DND-41 (cell line): ENCODE measurements at places on chromosomes 13 and 19.
A peak's percentile ranks its signal among the peaks of the same experiment; 100 is the strongest.

- DNase-seq = no peak
Observed at GRCh38 chr13:52955472-52955874, 73.1 kb upstream of the OLFM4 start.

DNA sequence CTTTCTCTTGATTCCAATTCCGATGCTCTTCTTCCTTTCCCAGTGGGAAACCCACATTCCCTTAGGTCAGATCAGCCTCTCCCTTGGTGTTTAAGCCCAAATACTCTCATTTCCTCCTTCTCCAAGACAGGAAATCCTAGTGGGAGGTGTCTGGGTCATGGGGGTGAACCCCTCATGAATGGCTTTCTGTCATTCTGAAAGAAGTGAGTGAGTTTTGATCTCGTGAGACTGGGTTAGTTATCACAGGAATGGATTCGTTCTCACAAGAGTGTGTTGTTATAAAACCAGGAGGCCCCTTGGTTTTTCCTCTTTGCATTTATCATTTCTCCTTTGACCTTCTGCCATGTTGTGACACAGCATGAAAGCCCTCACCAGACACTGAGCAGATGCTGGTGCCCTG is 76.2 kb upstream of the MTIF3 start:
- DNase-seq = no peak

DNA sequence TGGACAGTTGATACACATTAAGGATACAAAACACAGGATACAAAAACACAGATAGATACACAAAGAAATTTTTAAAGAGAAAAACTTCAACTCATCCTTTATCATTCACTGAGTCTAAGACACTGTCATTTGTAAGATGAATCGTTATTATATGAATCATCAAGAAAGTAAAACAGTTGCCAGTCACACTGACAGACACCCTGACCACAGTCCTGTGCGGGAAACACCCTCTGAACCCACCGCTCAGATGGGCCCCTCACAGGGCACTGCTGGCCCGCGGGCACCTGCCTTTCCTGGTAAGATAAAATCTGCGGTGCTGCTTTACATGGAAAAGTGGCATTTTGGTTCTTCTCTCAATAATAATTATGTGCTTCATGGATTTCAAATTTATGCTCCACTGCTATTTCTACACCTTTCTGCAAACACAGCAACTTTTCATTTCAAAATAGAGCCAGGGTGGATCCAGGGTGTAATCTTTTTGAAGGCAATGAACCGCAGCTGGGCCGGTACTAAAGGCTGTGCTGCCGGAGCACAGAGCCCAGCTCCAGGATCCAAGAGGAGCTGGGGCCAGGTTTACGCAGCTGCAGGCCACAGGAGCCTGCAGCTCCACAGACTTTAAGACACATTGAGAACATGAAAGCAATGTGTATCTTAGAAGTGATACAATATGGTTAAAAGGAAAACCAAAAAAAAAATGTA is 76.8 kb downstream of the TUBGCP3 start:
- no peak for DNase-seq

- no peak for DNase-seq
Observed at GRCh38 chr19:47075941-47076340, 27.5 kb upstream of the TMEM160 start.

DNA sequence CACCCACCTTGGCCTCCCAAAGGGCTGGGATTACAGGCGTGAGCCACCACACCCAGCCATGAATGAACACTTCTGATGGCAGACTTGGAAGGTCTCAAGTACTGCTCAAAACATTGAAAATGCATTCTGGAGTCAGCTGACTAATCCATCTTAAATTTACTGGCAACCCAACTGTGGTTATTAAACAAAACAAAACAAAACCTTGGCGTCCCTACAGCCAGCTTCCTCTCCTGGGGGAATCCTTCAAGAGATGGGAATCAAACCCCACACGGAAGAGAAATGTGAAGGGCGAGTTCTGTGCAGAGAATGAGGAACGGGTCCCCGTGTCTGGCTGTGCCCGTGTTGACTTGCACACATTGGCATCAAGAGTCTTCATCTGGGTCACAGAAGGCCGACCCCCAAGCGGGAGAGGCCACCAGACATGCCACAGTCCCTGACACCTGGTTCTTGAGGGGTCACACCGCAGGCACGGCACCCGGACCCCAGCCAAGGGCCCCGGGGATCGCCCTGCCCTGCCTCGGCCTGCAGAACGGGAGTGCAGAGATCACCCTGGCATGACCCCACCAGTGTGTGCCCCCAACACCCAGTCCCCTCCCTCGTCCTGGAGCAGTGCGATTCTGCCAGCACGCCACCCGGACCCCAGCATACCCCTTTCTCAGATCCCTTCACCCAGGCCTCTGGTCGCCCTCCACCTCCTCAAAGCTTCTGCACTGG is 3.2 kb downstream of the MAP2K2 start:
- no peak for DNase-seq

DNA sequence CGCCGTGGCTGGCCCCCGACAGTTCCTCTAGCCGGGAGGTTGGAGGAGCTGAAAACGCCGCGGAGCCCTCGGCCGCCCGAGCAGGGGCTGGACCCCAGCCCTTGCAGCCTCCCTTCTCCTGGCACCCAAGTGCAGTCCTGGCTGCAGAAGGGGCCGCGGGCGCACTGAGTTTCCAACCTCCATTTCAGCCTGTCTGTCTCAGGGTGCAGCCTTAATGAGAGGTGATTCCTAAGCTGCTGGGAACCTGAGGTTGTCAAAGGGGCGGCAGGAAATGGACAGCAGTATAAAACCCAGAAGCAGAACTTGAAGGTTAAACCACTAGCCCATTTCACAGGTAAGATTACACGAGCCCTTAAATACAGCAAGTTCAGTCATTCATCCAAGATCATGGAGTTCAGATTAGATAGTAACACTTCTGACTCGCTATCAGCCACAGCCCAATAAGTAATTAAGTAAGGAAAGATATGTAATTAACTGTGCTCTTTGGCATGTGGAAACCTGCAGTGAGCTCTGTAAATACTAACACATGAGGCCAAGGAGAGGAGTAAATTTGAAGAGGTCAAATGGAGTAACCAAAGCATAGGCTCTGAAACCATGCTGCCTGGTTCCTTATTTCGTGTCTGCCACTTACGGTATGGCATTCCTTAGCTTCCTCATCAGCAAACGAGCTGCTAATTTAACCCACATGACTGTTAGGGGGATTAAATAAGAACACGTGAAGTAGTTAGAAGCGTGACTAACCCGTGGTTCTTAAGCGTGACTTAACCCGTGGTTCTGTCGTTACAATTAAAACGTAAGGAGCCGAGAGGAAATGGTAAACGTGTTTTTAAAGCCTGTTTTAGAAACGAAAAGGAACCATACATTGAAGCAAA is 686 bp downstream of the SETDB2 start:
- peak; percentile 17 for DNase-seq

DNA sequence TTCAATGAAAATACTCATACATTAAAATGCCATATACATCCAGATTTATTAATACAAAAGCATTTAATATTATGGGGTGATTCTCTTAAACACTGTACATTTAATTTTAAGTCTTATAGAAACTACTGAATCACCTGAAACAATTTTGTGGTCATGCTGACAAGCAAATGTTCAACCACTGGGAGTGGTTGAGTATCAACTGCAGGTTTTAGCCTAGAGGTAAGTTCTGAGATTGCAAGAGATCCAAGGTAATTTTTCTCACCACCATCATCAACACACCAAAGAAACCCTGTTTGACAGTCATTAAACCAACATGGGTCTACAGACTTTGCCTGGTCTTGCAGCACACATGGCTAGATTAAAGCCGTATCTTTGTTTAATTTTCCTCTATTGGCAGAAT is 196.3 kb downstream of the LHFPL6 start:
- no peak for DNase-seq

GRCh38 chr13:37485756-37486155 is 112.8 kb downstream of the POSTN start:
- no peak for DNase-seq

DNA sequence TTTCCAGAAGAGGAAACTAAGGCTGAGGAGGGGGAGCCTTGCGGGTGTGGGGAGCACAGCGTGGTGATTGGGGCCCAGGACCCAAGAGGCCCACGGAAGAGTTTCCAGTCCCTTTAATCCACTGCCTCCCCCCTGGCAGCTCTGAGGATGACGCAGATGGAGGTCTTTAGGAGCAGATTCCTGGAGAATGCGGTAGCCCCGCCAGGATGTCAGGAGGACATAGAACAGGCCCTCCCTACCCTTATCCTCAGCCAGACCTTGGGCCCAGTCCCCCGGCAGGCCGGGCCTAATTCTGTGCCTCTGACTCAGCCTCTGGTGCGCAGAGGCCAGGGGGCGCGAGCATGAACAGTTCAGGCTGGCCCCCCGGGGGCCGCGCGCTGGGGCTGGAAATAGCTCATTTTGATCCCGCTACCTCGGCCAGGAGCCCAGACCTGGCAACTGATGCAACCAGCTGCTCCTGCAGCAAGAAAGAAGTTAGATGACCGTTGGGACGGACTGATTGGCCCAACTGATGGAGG is 461 bp upstream of the HSPB6 start:
- no peak for DNase-seq

- DNase-seq = no peak
Observed at GRCh38 chr13:32881074-32881776, 135.0 kb upstream of the KL start.

- DNase-seq = no peak
Observed at GRCh38 chr13:65856431-65856830, 1373.7 kb downstream of the PCDH9 start.

- DNase-seq = no peak
Observed at GRCh38 chr13:66312312-66313087, 917.6 kb downstream of the PCDH9 start.

DNA sequence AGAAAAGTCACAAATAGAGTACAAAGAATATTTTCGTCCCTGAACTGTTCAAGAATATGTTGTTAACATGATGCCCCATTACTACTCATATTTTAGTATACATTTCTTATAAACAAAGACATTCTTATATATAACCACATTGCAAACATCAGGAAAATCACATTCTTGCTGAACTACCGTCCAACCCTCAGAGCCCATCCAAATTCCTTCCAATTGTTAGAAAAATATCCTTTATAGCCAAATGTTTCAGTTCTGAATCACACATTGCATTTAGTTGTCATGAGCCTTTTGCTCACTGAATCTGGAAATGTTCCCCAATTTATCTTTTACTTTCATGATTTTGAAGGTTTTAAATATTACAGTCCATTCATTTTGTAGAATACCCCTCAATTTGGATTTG is 467.8 kb upstream of the ARGLU1 start:
- no peak for DNase-seq

DNA sequence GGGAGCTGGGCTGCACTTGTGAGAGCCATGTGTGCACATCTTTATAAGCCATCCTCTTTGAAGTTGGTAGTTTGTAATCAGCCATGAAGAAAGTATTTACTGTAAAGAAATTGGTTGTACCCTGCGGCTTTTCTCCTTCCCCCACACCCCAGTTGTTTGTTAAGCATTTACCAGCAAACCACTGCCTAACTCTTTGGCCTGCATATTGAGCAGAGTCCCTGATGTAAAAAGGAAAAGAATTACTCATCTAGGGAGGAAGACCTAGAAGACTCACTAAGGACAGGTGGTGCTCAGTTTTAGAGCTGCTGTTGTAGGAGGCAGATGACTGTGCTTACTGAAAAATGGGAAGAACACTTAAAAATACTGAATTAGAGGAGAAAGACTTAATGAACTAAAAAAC is 245.3 kb downstream of the PCCA start:
- no peak for DNase-seq

- DNase-seq = no peak
Observed at GRCh38 chr13:33080972-33081590, 64.9 kb downstream of the KL start.

- DNase-seq = no peak
Observed at GRCh38 chr19:12052091-12052496, 667 bp downstream of the ZNF878 start.

GRCh38 chr13:41609828-41610227 is 152.5 kb downstream of the RGCC start:
- DNase-seq = no peak

DNA sequence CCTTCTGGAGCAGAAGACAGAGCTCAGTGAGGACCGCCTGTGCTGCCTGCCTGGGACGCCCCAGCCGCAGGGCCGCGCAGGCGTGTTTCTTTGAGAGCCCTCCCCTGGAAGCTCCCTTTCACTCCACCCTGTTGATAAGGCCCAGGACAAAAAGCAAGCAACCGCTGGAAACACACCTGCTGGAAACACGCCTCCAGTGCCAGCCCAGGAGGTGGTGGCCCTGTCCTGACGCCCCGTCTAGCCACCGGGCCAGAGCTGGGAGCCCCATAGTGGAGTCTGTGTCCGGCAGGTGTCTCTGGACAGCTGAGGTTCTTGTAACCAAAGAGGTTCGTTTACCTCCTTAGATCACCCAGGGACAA is 173.8 kb downstream of the KATNAL1 start:
- no peak for DNase-seq

GRCh38 chr19:55384131-55384919 is at the start of gene TMEM238:
TMEM238 (minus strand) TSS chr19:55384292; CDS start chr19:55384259, 33 bp downstream.
- peak; percentile 60 for DNase-seq

DNA sequence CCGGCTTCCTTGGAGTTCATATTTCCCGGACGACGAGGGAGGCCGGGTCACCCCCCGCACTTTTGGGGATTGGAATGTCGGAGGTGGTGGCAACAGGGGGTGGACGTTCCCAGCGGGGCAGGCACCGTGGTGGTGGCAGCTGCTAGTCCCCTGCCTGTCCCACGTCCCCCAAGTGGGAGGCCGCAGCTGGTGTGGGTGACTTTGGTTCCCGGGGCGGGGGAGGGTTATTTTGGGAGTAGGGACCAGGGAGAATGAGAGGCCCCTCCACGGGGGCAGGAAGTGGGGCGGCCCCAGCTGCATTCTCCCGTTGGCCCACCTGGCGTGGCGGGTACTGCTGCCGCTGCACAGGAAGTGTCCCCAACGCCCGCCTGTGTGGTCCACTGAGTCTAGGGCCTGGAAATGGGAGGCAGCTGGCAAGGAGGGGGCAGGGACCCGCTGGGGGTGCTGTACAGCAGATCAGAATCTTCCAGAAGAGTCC is 11.1 kb upstream of the PLIN3 start:
- DNase-seq = peak; percentile 93

DNA sequence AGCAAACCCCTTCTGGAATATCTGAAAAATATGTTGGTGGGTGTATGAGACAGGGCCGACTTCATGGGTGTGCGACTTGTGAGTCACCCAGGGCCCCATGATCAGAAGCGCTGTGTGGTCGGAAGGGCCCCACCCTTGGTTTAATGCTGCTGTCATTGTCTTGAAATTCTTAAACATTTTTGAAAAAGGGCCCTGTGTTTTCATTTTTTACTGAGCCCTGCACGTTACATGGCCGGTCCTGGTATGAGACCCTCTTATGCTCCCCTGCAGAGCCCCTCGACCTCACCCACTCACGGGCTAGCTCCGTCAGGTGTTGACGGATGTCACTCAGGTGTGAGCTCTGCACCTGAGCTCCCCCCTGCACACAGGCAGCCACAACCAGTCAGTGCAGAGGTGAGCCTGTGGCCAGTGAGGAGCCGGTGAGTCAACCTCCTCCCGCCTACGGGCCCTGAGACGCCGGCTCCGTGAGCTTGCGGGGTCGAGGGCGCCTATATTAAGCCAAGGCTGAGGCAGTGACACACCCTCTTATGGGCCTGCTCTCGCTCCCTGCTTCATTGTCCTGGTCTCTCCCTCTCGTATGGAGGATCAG is 27.7 kb downstream of the GADD45B start:
- DNase-seq = no peak

GRCh38 chr13:61255040-61255796 is 160.4 kb downstream of the PCDH20 start:
- DNase-seq = peak; percentile 11

- no peak for DNase-seq
Observed at GRCh38 chr13:97289514-97290298, 67.6 kb downstream of the MBNL2 start.

GRCh38 chr13:39302820-39303219 is 264.6 kb downstream of the NHLRC3 start:
- DNase-seq = no peak
